ENCODE measurements at places on chromosomes 4 and X.

DNA sequence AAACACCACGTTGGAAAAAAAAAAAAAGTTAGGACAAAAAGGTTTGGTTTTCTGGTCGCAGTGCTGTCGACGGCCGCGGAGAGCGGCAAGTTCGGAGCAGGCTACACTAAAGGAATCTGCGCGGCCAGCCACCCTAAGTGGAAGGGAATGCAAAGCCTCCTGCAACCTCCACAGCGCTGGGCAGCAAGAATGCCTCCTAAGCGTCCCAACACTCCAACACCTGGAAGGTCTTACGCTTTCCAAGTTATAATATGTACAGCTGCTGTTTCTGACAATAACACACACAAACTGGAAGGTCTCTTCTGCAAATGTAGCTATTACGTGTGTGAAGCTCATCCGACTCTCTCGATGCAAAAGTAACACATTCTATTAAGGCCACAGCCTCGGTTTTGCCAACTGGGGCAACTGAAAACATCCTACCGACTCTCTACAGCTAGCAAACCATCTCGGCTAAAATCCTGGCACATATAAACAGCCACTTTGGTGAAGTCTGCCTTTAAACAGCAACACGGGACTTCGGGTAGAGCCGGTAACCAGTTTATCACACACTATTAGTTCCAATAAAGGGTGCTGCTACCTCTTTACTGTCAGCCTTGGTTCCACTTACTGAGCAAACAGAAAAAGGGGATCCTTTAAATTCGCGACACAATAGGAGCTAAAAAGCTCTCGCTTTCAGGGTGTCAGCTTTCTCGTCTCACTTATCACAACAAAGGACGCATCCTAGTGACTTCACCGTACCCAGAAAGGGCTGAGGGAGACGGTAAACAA lies 895 bp downstream of the SMIM14 start:
- peak; percentile 76 for DNase-seq

- no peak for DNase-seq
These were observed 26.3 kb downstream of the RWDD4 start for GRCh38 chr4:183632689-183633088.

DNA sequence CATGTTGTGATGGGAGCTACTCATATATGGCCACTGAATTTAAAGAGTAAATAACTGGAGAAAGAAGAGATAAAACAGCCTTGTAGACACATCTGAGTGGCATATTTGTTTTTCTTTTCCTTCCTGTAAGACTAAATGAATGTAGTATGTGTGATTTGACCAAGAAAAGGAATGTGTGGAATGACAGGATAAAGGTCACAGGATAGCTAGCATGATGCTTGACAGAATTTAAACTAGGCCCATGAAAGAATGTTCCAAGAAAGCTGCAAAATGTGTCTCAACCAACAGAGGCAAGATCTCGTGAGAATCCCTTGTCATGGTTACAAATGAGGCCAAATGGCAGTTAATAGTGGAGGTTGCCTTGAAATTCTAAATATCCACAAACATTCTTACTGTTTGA lies 137.0 kb downstream of the KCNIP4 start:
- DNase-seq, result no peak

DNA sequence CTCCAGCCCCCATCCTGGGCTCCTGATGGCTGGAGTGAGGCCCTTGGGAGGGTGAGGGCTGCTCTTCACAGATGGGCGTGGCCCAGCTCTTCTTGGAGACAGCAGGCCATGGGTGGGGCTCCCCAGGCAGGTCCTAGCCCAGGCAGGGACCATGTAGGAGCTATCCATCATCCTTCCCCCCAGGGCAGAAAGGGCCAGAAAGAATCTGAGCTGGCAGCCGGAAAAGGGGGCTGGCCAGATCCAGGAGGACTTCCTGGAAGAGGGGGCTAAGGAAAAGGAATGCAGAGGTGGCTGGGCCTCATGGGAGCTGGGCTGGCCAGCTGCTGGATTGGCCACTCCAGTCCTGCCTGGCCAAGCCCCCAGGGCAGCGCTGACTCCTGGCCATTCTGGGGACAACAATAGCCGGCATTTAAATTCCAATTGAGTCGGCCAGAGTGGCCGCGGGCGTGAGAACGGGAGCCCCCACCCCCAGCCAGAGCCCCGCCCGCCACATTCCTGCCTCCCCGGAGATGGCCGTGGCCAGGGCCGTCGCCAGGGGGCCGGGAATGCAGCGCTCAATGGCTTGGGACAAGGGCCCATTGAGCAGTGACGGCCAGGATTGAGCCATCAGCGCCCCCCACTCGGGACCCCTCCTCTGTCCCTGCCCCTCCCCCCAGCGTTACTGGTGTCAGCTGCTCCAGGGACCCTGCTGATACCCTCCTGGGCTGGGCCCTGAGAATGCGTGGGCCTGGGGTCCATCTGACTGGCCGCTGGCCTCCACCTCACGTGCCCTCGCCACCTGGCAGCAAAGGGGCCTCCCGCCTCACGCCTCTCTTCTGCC lies 15.1 kb upstream of the FGFR3 start:
- DNase-seq, result no peak

DNA sequence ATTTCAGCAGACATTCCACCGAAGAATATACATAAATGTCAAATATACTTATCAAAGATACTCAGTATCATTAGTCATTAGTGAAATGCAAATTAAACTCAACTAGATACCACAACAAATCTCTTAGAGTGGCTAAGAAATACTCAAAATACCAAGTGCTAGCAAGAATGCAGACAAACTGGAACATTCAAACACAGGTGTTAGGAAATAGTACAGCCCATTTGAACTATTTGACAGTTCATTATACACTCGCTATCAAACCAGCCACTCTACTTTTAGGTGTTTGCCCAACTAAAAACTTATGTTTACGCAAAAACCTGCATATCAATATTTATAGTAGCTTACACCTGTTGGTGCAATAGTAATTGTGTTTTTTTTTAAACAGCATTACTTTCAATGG lies 8.8 kb downstream of the ADAM29 start:
- DNase-seq, result no peak

- DNase-seq, result peak; percentile 79
These were observed 34.2 kb downstream of the WDR13 start for GRCh38 chrX:48631376-48632090.

GRCh38 chr4:2699534-2699933 lies 56.6 kb downstream of the TNIP2 start:
- DNase-seq, result no peak

- DNase-seq, result peak; percentile 31
These were observed 187.7 kb upstream of the NUDT10 start for GRCh38 chrX:51144828-51145442.

- no peak for DNase-seq
These were observed 1285.5 kb downstream of the STIM2 start for GRCh38 chr4:28146191-28146590.

- DNase-seq, result no peak
These were observed 88.9 kb downstream of the RBM47 start for GRCh38 chr4:40540800-40541199.

- DNase-seq, result no peak
These were observed 78.3 kb downstream of the CHIC2 start for GRCh38 chr4:53986062-53986461.

- no peak for DNase-seq
These were observed 118.5 kb upstream of the SHISA3 start for GRCh38 chr4:42278709-42279324.

GRCh38 chr4:153523941-153524386 lies 57.8 kb downstream of the TMEM131L start:
- no peak for DNase-seq

- DNase-seq, result no peak
These were observed 726.4 kb upstream of the MAGEB2 start for GRCh38 chrX:29488919-29489318.

DNA sequence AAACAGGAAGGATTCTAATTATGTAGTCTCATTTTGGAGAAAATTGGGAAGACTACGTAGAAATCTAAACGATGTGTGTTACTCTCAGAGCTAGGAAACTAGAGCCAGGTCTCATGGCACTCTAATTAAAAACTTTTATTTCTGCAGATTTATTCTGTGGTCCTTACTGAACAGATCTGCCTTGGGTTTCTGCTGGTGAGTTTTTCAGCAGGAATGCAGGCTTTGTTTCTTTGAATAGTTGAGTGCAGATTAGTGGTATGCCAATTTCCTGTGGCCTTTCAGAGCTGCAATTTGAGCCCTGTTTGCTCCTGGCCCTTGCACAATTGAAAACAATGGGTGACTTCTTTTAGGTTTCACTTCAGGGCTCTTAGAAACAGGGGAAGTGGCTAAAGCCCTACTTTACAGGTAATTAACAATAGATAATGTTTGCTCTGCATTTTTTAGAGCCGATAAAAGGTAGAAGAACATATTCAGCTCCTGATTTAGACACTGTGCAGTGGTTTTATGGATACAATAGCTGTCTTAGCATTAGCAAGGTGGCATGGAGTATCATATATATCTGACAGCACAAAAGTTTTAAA lies 21.8 kb downstream of the SPRY1 start:
- peak; percentile 46 for DNase-seq

- no peak for DNase-seq
These were observed 91.6 kb upstream of the PLAC1 start for GRCh38 chrX:134749706-134750445.

DNA sequence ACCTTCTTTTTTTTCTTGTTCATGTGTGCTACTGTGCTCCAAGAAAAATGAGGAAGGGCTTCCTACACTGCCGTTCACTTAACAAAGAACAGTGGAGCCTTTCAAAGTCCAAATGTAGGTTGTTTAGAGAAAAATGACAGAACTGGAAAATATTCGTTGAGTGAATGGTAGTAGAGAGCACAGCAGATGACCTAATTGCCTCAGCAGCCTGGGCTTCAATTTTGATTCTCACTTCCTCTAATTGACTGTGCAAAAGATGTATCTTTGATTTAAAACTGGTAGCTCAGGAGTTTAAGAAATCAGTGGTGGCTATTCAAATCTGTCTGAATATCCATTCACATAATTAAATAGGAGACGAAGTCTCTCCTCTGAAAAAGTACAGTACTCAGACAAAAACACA lies 5.2 kb downstream of the NLGN4X start:
- DNase-seq, result no peak

DNA sequence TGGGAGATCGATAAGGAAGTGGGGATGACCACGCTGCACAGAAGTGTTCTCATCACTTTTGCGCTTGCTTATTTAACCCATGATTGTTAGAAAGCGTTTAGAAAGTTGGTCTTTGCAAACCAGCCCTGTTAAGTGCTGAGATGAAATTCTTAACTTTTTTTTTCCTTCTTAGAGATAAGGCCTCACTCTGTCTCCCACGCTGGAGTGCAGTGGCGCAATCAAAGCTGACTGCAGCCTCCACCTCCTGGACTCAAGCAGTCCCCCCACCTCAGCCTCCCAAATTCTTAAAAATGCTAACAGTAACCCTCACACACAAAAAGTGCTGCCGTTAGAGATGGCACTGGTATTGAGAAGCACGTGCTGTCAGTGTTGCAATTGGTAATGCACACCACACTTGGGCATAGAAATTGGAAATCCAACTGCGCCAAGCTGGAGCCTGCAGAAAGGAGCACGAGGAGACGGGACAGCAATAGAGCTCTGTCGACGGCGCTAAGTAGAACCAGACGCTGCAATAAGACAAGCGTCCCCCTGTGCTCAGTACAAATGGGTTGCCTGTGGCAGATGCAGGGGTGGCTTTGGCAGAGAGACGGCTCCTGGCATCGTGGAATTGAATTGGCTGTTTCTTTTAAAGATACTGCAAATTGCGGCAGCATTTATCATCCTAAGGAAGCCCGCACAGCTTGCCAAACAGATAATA lies 113.4 kb downstream of the TBL1X start:
- no peak for DNase-seq

DNA sequence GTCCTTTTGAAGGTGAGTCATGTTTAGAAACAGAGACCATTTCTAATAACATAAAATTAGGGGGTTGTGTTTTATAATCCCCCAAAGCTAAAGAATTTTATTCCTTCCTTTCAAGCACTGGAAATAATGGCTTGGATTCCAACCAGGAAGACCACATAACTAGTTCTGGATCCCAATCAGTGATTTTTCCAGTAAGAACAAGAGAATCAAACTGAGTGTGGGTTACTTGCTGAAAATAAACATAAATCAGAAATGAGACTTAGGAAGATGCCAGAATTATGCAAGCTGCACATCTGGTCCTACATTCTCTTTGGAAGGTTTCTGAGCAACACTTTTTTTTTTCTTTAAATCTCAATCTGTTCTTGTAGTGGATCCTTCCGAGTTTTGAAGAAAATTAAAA lies 76.3 kb downstream of the SOWAHB start:
- no peak for DNase-seq

All from small intestine (tissue), 16 donors.